Activated CD4-positive, alpha-beta T cell treated with anti-CD3 and anti-CD28 coated beads, Interleukin-2, amount 50 U/mL, for 24 hours (primary cell): ENCODE measurements at places on chromosomes 6 and 20.

DNA sequence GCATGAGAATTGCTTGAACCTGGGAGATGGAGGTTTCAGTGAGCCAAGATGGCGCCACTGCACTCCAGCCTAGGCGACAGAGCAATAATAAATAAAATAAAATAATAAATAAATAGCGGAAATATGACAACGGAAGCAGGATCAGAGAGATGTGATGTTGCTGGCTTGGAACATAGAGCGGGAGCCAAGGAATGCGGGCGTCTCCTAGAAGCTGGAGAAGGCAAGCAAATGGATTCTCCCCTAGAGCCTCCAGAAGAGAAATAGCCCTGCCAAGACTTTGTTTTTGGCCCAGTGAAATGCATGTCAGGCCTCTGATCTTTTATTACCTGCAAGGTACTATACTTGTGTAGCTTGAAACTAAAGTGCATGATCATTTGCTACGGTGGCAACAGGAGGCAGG is 12.4 kb downstream of the KIAA1755 start:
- no peak for DNase-seq

GRCh38 chr6:73145690-73146089 is 79.6 kb downstream of the KHDC1L start:
- no peak for DNase-seq

DNA sequence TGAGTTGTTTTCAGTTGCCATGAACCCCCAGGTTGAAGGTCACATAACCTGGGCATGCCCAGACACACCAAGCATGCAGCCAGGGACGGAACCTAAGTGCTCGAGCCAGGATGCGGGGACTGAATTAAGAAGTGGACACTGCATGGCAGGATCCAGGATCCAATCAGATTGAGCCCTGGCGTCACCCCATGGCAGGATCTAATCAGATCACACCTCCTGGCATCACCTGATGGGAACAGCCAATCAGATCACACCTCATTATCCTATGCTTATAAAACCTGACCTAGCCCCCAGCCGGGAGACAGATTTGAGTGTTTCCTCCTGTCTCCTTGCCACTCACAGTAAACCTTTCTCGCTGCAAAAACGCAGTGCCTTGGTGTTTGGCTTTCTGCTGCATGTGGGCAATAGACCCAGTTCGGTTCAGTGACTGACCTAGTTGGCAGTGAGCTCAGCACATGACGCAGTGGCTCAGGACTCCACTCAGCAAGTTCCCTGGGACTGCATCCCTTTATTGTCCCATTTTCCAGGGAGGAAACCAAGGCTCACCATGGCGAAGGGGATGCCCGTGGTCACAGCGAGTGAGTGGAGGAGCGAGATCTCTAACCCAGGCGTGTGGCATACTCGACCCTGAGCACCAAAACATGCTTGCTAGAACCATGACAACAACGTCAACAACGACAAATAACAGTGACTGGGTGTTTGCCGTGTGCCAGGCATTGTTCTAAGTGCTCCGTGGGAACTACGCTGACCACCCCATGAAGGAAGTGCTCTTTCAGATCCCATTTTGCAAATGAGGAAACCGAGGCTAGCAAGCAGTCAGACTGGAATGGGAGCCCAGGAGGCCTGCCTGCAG is 66.3 kb downstream of the RBM38 start:
- no peak for DNase-seq

GRCh38 chr6:26175428-26176181 is 88.4 kb downstream of the HFE start:
- no peak for DNase-seq

DNA sequence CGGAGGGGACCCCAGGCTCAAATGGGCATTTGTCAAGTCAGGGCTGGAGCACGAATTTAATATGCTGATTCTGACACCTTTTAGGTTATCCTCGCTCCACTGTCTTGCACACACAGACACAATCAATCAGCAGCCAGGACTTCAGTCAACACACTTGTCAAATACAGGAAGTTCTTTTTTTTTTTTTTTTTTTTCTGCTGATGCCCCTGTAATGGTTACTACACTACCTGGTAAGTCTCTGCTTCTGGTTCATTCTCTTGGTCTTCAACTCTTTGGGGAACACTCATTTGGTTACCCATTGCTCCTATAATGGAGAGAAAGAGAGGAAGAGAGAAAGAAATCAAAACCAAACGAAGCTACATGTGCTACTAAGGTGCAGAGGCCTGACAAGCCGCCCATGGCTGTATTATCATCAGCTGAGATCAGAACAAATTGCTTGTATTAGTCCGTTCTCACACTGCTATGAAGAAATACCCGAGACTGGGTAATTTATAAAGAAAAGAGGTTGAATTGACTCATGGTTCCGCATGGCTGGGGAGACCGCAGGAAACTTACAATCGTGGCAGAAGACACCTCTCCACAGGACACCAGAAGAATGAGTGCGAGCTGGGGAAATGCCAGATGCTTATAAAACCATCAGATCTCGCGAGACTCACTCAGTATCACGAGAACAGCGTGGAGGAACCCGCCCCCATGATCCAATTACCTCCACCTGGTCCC is 11.8 kb downstream of the BCAS1 start:
- DNase-seq = no peak

GRCh38 chr20:46002008-46002407 is 6.7 kb upstream of the MMP9 start:
- no peak for DNase-seq

DNA sequence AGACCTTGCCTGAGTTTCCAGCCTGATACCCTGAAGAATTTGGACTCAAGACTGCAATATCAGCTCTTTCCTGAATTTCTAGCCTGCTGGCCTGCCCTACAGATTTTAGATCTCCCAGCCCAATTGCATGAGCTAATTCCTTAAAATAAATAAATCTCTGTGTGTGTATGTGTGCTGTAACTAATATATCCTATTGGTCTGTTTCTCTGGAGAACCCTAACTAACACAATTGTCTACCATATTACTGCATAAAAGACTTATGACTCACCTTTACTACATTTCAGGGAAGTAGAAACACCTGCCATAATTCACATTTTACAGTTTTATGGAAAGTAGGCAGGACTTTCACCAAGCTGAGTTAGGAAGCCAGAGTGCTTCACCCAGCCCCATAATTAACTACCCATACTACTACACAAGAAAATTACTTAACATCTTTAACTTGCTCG is 90.7 kb upstream of the BEND6 start:
- DNase-seq = no peak

- DNase-seq = no peak
These were observed 66.4 kb upstream of the KIF13A start for GRCh38 chr6:18053555-18054445.

- DNase-seq = no peak
These were observed 166.5 kb upstream of the MYLIP start for GRCh38 chr6:15962449-15962764.

DNA sequence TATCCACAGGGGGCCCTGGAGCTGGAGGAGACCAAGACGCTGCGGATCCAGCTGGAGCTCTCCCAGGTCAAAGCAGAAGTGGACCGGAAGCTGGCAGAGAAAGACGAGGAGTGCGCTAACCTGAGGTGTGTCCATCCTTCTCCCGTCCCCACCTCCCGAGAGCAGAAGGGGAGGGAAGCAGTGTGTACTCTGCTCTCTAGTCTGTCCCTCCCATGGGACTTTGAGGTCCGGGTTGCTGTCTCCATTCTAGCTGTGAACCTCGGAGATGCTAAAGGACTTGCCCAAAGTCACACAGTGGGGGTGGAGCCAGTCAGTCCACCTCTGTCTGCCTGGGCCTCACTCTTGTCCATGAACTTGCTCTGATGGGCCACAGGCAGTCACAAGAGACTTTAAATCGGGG is 44.1 kb downstream of the MYH7B start:
- no peak for DNase-seq

- DNase-seq = no peak
These were observed 3.1 kb downstream of the FBXL4 start for GRCh38 chr6:98944598-98945081.

GRCh38 chr20:6921717-6922386 is 154.4 kb downstream of the BMP2 start:
- no peak for DNase-seq

- DNase-seq = no peak
These were observed 91.1 kb upstream of the OPRM1 start for GRCh38 chr6:153947808-153948447.

GRCh38 chr20:57051096-57051495 is 215.3 kb downstream of the BMP7 start:
- no peak for DNase-seq

GRCh38 chr6:161536224-161536630 is 262.4 kb upstream of the AGPAT4 start:
- DNase-seq = no peak

DNA sequence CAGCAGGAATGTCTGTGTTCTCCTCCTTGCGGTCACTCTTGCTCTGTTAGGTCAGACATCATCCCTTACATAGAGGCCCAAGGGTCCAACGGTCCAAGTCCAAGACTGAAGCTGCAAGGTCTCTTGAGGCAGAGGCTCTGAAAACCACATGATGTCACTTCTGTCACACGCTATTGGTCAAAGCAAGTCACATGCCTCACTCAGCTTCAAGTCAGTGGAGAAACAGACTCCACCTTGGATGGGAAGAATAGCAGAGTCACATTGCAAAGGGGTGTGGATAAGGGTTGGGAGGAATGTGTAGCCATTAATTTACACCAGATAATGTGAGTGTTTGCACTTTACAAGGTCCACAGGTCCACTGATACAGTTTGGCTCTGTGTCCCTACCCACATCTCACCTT is 17.5 kb downstream of the SLC52A3 start:
- DNase-seq = no peak

- DNase-seq = no peak
These were observed 84.5 kb downstream of the SLC16A10 start for GRCh38 chr6:111171577-111172400.

- DNase-seq = no peak
These were observed 246.1 kb downstream of the TFAP2C start for GRCh38 chr20:56875052-56875659.

DNA sequence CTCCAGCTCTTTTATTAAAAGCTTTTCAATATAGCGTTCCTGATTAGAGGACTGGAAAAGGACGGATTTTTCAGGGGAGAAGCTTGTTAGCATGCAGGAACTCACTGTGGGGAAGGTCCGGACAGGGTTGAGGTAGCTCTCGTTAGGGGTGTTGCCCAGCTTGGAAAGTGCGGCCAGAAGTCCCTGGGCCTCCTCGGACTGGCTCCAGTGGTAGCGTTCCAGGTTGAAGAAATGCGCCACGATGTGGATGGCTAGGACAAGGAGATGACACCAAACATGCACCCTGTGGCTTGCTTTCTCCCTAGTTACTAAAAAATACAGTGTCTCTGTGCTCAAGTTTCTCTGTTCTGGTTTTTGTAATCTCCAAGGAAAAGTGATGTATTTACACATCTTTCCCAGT is 12.5 kb downstream of the NOX3 start:
- DNase-seq = no peak

- DNase-seq = no peak
These were observed 106.9 kb downstream of the FYN start for GRCh38 chr6:111766201-111766857.

DNA sequence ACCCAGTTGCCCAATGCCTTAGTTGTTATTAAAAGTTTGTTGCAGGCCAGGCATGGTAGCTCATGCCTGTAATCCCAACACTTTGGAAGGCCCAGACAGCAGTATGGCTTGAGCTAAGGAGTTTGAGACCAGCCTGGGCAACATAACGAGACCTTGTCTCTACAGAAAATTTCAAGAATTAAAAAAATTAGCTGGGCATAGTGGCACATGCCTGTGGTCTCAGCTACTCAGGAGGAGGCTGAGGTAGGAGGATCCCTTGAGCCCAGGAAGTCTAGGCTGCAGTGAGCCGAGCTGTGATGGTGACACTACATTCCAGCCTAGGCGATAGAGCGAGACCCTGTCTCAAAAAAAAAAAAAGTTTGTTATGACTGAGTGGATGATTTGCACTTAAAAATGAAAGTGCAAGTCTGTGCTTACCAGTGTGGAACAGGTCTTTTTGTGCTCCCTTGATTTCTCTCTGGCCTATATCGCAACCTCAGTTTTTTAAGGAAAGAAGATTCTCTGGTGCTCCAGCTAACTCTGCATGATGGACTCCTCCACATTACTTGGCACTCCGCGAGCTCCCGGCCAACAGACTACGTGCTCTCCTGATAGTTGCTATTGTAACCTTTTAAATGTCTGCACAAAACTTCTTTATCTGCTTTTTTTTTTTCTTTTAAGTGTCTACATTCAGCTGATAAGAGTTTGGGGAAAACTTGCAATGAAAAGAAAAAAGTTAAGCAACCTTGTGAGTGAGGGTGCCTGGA is 22.1 kb downstream of the ZKSCAN3 start:
- DNase-seq = no peak

- no peak for DNase-seq
These were observed 26.5 kb downstream of the TM9SF4 start for GRCh38 chr20:32135983-32136515.

DNA sequence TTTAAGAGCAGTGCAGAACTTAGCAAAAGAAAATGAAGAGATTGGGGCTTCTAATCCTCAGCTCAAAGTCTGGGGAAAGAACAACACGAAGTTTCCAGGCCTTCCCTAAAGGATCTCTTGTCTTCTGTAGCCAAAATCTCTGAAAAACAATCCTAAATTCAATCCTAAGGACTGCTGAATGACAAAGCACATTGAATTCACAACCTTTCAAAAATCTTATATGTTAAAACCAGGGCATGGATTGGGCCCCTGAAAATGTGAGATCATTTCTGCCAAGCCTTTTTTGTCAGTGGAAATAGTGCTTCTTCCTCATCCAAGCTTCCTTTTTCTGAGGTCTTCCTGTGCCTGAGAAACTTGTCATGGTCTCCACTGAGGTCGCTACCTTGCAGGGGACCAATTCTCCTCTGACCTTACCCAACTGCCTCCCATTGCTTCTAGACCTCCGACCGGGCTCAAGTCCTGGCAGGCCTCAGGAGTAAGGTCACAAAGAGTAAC is 126.2 kb upstream of the ARID1B start:
- DNase-seq = no peak

DNA sequence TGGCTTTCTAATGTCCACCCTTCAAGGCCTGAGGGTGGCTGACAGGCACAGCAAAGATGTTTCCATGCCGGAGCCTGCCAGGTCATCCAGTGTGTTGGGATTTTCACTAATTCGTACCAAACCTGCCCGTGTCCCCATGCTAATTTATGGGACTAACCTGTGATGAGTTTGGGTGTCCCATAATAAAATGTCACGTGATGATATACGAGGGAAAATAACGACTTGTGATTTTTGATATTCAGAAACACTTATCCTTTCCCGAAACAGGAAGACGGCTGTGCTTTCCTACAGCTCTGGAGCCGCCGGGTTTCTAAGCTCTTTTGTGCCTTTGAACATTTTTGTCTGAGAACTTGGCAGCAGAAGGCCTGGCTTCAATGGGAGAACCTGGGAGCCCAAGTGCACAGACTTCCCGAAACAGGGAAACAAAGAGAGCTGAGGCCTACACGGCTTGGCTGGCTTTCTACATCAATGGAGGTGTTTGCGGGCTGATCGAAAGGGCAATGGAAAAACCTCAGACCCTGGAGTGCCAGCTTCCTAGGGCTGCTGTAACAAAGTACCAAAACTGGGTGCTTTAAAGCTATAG is 171.9 kb upstream of the JARID2 start:
- DNase-seq = no peak
